ENCODE measurements at places on chromosomes 6 and 20.

DNA sequence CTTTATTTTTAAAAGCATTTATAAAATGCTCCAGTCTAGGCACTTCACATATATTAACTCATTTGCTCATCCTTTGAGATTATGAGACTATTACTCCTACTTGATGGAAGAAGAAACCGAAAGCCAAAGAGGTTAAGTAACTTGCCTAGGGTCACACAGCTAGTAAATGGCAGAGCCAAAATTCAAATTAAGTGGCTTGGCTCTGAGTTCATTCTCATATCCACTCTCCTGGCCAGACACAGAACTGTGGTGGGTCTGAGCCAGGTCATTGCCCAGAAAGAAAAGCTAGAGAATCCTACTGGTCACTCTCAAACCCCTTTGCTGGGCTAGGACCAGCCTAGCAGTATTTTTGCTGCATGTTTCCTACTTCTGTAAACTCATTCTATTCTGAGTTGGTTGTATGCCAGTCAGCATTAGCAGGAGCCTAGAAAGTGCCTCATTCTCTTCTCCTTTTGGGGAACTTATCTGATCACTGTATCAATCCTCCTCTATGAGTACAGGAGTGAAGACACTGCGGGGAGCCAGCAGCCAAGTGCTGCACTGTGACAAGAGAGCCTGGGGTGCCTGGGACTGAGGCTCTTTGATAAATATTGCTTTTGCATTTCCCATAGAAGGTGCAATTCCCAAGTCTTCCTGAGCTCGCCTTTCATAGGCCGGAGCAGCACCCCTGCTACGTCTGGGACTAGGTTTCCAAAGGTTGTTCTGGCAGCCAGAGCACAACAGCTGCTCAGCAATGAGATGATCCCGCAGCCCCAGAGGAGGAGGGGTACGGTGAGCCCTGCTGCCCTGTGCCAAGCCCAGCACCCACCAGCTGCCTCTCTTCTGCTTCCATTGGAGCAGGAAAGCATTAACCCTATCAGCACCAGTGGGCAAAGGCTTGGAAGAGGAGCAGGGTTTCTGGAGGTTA lies 728.3 kb downstream of the MAFB start:
- DNase-seq, result no peak

GRCh38 chr6:142412241-142412640 lies 110.4 kb downstream of the ADGRG6 start:
- DNase-seq, result no peak

DNA sequence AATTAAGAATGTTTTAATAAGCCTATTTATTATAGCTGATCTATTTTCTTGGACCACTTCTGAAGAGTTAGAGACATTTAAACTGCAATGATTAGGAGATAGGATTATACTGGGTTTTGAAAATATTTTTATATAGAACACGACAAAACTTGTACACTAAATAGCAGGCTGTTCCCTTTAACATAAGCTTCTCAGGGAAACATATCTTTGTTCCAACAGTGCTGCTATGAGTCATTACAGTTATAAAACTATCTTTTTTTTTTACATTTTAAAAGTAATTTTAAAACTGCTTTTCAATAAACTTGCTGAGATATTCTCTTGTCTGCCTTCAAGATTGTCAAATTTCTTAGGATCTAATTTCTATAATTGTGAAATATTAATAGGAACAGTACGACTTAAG lies 389.1 kb downstream of the ARHGAP18 start:
- DNase-seq, result no peak

- no peak for DNase-seq
Measured at GRCh38 chr6:145866456-145867396, 52.1 kb upstream of the FBXO30 start.

DNA sequence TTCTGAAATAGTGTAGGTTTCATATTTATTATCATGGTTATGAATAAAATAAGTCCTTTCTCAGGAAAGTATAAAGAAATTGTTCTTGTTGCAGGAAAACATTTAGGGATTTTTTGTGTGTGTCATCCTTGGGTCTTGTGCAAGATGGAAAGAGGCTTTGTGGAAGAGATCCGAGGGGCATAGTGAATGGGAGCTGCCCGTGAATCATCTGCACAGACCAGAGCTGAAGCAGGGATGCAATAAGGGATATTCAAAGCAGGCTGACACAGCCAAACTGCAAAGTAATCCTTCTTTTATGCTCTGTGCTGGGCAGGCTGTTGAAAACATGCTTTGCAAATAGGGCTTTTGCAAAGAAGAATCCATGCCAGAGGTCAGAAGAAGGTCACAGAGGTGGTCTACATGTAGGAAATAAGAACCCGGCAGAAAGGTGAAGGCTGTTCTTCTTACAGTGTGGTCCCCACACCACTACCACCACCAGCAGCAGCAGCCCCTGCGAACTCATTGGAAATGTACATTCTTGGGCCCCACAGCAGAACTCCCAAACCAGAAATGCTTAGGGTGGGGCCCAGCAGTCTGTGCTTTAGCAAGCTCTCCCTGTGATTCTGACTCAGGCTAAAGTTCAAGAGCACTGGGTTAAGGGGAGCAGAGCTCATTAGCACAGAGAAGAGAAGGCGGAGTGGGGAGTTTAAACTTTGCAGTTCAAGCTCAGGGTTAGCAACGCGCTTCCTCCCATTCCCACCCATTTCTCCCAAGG lies 237.6 kb downstream of the QKI start:
- DNase-seq, result no peak

DNA sequence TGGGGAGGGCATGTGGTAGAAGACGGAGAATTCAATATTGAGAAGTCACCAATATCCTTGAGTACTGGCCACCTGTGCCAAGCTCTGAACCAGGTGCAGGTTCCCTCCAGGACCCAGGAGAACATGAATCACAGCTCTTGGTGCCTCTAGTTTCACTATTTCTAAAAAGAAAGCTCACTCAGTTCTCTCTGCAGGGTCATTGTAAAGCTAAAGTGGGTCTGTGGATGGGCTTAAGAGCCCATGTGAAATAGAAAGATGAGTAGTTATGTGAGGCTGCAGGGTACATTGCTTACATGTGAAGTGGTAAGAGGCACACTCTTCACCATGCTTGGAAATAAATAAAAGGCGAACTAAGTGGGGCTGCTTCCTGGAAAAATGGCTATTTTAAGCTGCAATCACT lies 43.6 kb downstream of the ZNF831 start:
- no peak for DNase-seq
